ENCODE measurements at places on chromosomes 5 and 9.

- no peak for DNase-seq
Measured at GRCh38 chr9:132591751-132592314, 9.4 kb downstream of the BARHL1 start.

DNA sequence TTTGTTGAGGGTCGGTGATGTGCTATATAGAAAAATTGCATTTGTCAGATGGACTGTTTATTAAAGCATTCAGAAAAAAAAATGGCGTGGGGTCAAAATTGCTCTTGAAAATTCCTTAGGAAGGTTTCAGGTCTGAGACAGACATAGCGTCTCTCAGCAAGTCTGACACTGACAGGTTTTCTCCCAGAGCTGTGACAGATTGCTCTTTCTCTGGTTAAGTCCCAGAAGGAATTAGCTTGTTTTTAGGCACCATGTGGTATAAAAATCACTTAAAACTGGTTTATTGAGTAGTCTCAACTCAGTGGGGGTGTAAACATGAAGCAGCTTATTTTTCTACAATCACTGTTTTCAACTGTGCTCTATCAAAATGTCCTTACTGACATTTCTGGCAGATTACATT, 1379.8 kb downstream of the MAT2B start:
- no peak for DNase-seq

DNA sequence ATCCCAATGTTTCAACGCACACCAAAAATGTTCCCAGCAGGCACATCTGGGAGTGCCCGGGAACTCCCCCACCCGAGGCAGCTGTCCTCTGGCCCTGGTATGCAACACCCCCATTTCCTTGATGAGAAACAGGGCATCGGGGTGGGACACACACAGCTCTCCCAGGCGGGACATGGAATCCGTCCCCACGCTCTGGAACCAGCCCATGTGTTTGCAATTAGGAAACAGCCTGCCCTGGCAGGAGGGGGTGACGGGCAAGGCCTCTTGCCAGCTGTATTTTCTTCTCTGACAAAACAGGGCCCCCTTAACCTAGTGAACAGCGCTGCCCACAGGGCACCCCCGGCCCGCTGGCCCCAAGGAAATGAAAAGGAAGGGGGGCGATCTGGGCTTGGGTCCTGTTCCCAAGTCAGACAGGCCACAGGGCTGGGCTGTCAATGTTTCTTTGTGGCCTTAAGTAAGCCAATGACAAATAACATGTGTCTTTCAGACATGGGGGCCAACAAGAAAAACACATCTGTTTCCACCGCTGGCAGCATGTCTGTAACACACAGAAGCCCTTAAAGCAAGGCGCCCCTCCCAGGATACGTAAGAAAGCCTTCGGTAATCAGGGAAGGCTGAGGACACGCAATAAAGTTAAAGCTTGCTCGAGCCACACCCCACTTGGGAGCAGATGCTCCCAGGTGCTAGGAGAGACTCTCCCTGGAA, 125.3 kb downstream of the ROR2 start:
- DNase-seq, result no peak

DNA sequence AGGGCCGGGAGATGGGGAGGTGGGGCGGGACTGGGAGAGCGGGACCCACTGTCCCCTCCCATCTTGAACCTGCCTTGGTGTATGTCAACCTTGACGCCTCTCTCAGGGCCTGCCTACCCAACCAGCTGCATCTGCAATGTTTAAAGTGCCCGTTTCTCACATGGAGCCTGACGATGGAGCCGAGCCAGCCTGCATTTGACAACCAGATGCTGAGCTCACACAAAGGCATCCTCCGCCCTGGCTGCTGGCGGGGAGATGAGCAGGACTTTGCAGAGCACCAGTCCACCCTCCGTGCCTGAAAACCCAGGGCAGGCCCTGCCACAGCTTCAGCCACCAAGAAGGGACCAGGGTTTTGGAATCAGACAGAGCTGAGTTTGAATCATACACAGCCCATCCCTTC, 141.1 kb upstream of the SMIM23 start:
- DNase-seq, result no peak

DNA sequence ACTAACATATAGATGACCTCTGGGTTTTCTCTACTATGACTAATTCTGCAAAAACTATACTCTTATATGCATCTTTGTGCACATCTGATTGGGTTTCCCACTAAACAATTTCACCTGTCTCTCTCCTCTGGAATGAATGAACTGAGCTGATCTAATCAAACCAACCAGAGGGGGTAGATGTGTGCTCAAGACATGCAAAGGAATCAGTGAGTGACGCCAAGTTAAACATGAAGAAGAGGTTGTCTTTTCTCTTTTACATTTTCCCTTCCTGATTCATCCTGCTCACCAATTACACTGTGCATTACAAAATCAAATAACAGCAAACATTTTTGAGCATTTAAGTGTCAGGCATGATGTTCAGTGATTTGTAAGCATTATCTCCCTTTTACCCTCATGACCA, 29.6 kb upstream of the GRXCR2 start:
- no peak for DNase-seq

DNA sequence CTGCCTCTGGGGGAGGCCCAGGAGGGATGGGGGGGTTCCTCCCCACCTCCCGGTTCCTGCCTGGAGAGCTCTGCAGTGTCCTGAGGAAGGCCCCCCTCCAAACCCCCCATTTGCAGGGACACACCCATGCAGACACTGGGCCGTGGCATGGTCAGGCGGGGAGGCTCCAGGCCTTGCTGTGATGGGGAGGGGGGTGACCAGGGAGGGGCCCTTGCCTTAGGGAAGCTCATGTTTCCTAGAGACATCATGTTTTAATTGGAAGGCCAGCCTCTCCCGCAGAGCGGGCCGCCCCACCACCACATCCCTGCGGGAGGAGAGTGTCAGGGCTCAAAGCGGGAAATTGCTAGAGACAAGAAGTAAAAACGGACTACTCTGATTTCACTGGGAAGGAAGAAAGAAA, 12.0 kb downstream of the PRRX2 start:
- no peak for DNase-seq

GRCh38 chr5:40832345-40832744, 2.7 kb downstream of the RPL37 start:
- no peak for DNase-seq

DNA sequence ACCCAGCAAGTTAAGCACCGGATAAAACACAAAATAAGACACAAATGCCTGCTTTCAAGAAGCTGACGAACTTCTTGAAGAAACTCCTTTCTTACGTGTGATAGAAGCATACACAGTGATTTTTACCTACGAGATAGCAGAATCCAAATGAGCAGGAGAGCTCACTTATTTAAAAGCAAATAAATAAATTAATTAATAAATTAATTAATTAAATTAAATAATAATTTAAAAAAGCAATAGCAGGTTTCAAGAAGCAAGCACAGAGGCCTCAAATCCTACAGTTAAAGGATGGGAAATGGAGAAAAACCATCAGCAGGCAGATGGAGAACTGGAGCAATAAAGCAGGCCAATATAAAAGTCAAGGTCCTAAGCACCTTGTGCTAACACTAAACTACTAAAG, 17.3 kb downstream of the LEAP2 start:
- no peak for DNase-seq

DNA sequence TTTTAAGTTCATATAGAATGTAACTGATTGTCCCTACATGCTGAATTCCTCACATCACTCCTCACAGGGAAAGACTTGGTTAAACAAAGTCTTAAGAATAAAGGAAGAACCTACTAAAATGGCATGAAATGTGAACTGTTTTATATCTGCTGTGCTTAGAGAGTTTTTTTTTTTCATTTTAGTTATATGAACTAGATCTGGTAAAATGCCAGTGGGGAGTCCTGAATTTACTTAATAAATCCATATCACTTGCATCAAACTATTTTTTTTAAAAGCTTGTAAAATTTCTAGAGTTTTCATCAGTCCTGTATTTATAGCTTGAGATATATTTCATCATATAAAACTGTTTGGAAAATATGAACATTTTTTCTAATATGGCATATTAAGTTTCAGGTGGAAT, 1528.6 kb downstream of the EFNA5 start:
- no peak for DNase-seq

DNA sequence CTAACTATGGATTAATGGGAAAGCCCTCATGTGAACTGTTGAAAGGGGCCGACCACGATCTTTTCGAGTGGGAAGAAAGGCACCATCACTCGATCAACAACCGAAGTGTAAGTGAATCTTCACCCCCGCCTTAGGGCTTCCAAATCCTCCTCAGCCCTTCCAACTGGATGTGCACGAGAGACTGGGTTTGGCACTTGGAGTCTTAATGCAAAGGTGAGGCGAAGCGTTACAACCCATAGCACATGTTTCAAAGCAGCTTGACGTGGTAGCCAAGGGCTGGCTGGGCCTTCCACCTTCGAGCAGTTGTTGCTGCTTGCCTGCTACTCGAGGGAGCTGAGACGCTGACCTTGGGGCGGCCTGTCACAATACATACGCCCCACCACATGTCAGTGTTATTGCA, 5.7 kb upstream of the LCN9 start:
- no peak for DNase-seq

- peak; percentile 91 for DNase-seq
Measured at GRCh38 chr5:157456301-157456700, 3.7 kb upstream of the NIPAL4 start.
